ENCODE measurements at places on chromosomes 12 and 14. TPM values are rescaled to one million over a fixed set of nuclear protein-coding genes. Genes with fewer than 3 reads are reported as not detected.
A peak's percentile ranks its signal among the peaks of the same experiment; 100 is the strongest.

The TEX22 gene
- 0.60 TPM for total RNA-seq

The RAB15 gene
- total RNA-seq, result 52.9 TPM

DNA sequence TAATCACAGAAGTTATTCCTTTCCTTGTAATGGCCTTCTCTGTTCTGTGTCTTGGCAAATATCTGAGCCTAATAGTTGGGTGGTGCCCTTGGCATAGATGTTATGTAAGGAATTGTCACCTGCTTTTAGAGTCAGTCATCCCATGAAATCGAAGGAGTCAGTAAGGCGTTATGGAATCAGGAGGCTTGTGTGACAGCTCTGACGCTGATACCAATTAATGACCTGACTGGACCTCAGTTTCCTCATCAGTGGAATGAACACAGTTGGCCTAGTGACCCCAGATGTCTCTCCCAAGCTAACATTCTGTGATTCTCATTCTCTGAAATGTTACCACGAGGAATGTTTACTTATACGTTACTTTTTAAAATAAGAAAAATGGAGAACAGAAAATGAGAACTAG, 32.1 kb downstream of the TXNRD1 start:
- H3K27ac ChIP-seq, result no peak overlapping the region
- H3K27me3 ChIP-seq, result no peaks in the 10 kb centered on the region
- DNase-seq, result no peak
- no peaks in the 10 kb centered on the region for H3K36me3 ChIP-seq
- no peaks in the 10 kb centered on the region for H3K4me1 ChIP-seq

The FOXN4 gene
- total RNA-seq, result not detected

GRCh38 chr12:90745211-90745610, 209.8 kb downstream of the CCER1 start:
- no peaks in the 10 kb centered on the region for H3K27me3 ChIP-seq
- H3K27ac ChIP-seq, result no peak overlapping the region
- no peaks in the 10 kb centered on the region for H3K4me1 ChIP-seq
- no peak for DNase-seq

GRCh38 chr12:113838896-113839295, 127.2 kb downstream of the RBM19 start:
- no peak overlapping the region for H3K27ac ChIP-seq
- no peaks in the 10 kb centered on the region for H3K27me3 ChIP-seq
- H3K4me3 ChIP-seq, result no peak overlapping the region
- H3K4me1 ChIP-seq, result no peaks in the 10 kb centered on the region
- peaks cover 22% of the 10 kb centered on the region for H3K36me3 ChIP-seq
- no peak for DNase-seq

The MMP14 gene
- 29.4 TPM for total RNA-seq

DNA sequence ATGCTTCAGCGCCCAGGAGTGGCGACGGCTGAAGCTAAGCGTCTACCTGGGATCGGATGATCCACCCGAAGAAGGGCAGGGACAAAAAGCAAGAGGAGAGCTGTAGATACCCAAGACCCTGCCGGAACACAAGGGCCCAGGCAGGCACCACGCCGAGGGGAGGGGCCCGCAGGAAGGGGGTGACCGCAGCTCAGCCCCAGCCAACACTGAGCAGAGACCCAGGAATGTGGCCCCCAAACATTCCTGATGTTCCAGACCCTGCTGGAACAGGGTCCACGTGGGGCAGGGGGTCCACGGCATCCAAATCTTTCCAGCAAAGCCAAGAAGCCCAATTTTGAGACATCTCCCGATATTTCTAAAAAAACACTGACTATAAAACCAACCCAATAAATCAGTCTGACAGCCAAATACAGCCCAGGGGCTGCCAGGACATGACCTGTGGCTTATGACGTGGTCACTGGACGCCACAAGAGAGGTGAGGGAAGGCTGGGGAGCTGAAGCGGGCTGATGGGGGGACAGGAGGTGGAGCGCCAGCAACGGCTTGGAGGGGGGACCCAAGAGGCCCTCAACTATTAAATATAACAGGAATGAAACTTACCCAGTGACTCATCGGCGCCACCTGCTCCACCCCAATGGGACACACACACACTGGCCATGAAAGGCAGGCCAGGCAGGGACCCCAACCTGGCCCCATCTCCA, 58.9 kb downstream of the NCOR2 start:
- peaks cover 10% of the 10 kb centered on the region for H3K36me3 ChIP-seq
- H3K27me3 ChIP-seq, result no peaks in the 10 kb centered on the region
- peak; percentile 23 for DNase-seq
- H3K4me3 ChIP-seq, result peak overlapping the region; percentile 7
- peak overlapping the region; percentile 85 for H3K27ac ChIP-seq

- peak within 1 kb of the TSS; percentile 89 for H3K4me3 ChIP-seq
- peak within 1 kb of the TSS; percentile 100 for H3K27ac ChIP-seq
- peak; percentile 90 for DNase-seq
- H3K4me1 ChIP-seq, result no peaks in the 10 kb centered on the region
- H3K36me3 ChIP-seq, result no peaks in the 10 kb centered on the region
These were observed at the start of gene GABARAPL1 for GRCh38 chr12:10212739-10213131. GABARAPL1 (plus strand) TSS chr12:10212877; CDS start chr12:10213130, 253 bp downstream.

The PPP1R36 gene
- 0.47 TPM for total RNA-seq

The CDCA3 gene
- not detected for total RNA-seq

DNA sequence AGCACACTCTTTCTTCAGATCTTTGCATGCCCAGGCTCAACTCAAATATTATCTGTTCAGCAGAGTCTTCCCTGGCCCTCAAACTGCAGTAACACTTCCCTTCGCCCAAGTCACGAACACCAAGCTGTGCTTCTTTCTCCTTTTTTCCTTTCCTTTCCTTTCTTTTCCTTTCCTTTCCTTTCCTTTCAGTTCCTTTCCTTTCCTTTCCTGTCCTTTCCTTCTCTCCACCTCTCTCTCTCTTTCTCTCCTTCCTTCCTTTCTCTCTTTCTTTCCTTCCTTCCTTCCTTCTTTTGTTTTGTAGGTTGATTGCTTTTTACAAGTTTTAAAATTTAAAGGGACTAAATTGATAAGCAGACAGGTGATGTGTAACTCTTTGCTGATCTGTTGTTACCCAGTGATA, 19.0 kb upstream of the ADGRD1 start:
- H3K4me3 ChIP-seq, result no peak overlapping the region
- H3K36me3 ChIP-seq, result no peaks in the 10 kb centered on the region
- no peaks in the 10 kb centered on the region for H3K27me3 ChIP-seq
- no peak for DNase-seq
- H3K4me1 ChIP-seq, result no peaks in the 10 kb centered on the region

The SRSF9 gene
- total RNA-seq, result 25.4 TPM

DNA sequence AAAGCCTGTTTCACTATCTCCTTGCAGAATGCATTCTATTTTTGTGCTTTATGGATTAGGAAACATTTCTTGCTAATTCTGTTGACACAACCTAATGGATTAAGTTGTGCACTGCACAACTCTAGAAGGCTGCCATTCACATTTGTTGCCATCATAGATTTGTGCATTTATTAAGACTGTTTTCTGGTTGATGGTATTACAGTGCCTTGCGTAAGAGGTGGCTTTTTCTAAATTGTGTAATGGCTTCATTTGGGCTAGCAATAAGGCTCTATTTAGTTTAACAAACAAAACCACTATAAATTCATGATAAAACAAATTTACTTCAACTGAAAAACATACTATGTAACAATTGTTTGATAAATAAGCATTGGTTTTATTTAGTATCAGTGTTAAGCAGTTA, 175.9 kb downstream of the TRHDE start:
- DNase-seq, result no peak
- no peak overlapping the region for H3K27ac ChIP-seq
- H3K27me3 ChIP-seq, result no peaks in the 10 kb centered on the region
- no peaks in the 10 kb centered on the region for H3K4me1 ChIP-seq
- no peak overlapping the region for H3K4me3 ChIP-seq

DNA sequence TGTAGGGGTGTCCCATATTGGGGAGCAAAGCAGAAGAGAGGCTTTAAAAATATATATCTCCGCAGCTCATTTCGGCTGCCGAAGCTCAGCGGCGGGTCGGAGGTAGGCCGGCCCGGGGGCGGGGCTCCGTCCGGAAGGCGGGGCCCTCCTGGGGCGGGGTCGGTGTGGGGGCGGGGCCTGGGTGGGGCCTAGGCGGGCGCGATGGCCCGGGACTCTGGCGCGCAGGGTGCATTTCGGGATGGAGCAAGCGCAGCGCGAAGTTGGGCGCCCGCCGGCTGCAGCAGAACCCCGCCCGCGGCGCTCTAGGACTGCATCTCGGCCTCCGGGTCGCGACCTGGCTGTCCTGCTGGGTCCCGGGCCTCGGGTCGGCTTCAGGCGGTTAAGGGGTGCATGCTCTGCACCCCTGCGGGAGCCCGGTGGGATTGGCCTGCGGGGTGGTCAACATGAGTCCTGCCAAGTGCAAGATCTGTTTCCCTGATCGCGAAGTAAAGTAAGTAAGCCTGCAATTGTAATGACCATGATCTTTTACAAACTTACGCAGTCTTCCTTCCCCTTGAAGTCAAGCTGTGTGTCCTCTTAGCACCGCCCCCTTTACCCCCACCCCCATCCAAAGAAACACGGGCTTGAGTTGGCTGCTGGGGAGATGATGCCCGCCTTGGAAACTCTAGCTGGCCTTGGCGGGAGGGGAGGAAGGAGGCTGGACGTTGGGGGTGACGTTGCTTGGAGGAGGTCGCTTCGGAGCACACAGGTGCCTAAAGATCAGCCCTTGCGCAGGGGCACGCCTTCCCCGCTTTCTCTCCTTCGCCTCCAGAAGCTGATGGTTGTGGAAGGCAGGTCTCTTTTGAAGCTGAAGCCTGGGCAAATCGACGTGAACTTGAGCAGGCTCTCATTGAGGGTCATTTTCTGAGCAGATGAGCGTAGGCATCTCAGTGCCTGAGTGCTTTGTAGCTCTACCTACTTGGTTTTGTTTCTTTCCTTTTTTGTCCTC, 38.4 kb downstream of the ACACB start:
- H3K36me3 ChIP-seq, result no peaks in the 10 kb centered on the region
- peak overlapping the region; percentile 84 for H3K27ac ChIP-seq
- peaks cover 10% of the 10 kb centered on the region for H3K4me1 ChIP-seq
- peak overlapping the region; percentile 48 for H3K4me3 ChIP-seq

DNA sequence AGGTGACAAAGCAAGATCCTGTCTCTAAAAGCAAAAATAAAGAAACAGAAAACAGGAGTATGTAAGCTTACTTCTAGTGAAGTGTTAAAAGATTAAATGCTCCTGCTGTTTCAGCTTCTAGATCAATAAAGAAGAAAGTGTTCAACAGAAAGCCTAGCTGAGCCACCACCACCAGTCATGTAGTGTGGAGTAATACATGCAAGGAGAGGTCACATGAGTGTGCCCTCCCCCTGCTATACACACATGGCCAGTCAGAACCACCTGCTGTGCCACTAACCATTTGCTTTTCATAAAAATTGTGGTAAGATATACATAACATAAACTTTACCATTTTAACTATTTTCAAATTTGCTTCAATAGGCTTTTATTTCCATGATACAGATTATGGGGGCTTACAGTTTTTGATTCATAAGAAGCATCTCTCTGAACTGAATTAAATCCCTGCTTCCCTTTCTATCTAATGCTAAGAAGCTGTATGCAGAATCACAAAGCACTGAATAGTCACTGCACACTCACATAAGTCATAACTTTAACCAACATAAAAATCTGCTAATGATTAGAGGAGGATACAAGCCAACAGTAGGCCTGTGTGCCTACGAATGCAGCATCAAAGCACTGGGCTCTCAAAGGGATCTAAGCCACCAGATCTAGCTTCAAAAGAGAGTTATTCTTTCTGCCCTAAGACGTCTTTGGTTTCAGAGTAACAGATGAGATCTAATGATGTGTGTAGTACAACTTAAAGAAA, 515.5 kb downstream of the C12orf50 start:
- no peak overlapping the region for H3K27ac ChIP-seq
- H3K27me3 ChIP-seq, result no peaks in the 10 kb centered on the region
- H3K4me3 ChIP-seq, result no peak overlapping the region
- no peak for DNase-seq
- H3K36me3 ChIP-seq, result no peaks in the 10 kb centered on the region

DNA sequence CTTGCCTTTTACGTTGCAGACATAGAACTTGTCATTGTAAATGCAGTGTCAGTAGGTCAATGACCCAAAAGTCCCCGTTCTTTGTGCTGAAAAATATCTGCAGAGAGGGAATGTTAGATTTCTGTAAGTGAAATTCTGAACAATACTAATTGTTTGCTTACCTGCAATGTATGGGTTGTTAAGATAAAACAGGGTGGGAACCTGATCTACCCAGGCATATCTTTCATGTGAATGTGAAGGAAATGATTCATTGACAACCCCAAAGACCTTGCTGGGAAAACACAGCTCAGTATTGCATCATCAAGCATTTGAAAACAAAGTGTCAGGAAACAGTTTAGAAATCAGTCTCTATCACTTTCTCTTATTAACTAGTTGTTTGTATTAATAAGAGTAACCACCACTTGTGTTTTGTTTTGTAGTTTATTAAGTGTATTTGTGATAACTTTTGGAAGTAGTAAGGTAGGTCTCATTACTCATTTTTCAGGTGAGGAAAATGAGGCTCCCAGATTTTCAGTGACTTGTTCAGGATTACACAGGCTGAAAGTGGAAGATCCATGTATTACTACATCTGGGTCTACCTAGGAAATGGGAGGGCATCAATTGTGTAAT, 57.9 kb upstream of the SLC38A2 start:
- no peaks in the 10 kb centered on the region for H3K36me3 ChIP-seq
- H3K27me3 ChIP-seq, result no peaks in the 10 kb centered on the region
- peaks cover 29% of the 10 kb centered on the region for H3K4me1 ChIP-seq
- no peak overlapping the region for H3K4me3 ChIP-seq

DNA sequence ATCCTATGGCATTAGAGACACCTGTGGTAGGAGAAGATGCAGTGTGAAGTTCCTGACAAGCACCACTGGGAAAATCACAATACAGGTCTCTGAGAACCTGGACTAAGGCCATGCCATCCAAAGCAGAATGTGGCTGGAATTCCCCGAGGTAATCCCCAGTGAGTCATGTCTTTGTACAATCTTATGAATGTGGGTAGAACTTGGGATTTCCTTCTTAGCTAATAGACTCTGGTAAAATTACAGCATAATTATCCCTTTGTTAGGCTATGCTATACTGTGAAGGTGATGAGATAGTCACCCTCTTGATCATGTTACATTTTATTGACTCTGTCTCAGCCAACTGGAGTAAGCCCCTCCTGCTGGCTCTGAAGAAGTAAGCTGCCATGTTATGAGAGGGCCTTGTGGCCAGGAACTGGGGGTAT, 224.3 kb upstream of the DCN start:
- no peaks in the 10 kb centered on the region for H3K4me1 ChIP-seq
- DNase-seq, result no peak
- no peaks in the 10 kb centered on the region for H3K36me3 ChIP-seq

The SPTB gene
- total RNA-seq, result 84.8 TPM

The C1R gene
- 43.6 TPM for total RNA-seq

The TMCC3 gene
- 4.1 TPM for total RNA-seq

- H3K4me3 ChIP-seq, result no peak overlapping the region
- no peak for DNase-seq
- H3K36me3 ChIP-seq, result no peaks in the 10 kb centered on the region
- no peaks in the 10 kb centered on the region for H3K27me3 ChIP-seq
These were observed 269.2 kb downstream of the ALG10 start for GRCh38 chr12:34291426-34291901.

- H3K27ac ChIP-seq, result no peak overlapping the region
- H3K4me3 ChIP-seq, result no peak overlapping the region
- no peaks in the 10 kb centered on the region for H3K27me3 ChIP-seq
- DNase-seq, result no peak
- H3K36me3 ChIP-seq, result no peaks in the 10 kb centered on the region
These were observed 7.7 kb downstream of the SLC6A13 start for GRCh38 chr12:254912-255311.

All from heart right ventricle (tissue), 16 donors.